ENCODE measurements at places on chromosomes 1 and 21.

DNA sequence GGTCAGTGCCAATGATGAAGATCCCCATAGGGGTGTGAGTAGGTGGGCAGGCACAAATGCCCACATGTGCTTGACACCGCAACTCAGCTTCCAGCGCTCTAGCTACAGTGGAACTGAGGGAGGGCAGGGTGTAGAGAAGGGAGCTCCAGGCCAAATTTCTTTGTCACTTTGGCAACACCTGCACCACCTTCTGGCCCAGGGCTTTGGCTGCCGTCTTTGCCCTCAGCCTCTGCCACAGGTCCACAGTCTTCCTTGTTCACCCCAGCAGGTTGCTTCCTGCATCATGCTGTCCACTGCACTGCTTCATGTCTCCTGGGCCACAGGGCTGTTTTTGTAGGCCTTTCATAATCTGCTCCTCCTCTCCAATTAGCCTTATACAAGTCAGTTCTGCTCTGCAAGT lies 20.4 kb upstream of the FMOD start:
- no peak for ATAC-seq

GRCh38 chr1:197394831-197395608 lies 127.0 kb downstream of the CRB1 start:
- ATAC-seq: no peak

DNA sequence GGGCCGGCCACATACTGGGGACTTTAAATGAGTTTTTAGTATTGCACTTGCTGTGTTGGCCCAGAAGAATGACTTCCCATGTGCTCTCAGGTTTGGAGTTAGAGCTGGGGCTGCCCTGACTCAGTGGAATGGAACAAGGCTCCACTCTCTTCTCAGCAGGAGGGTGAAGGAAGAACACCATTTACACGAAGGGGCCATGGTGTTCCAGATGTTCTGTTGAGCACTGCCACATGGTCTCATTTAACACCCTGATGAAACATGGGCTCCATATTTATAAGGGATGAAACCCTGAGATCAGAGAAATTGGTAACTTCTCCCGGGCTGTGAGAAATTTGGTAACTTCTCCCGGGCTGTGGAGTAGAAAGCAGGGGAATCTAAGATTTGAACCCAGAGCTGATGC lies 5.8 kb downstream of the PYCR2 start:
- ATAC-seq: no peak

- no peak for ATAC-seq
Measured at GRCh38 chr1:109628540-109629321, 9.1 kb downstream of the AMPD2 start.

DNA sequence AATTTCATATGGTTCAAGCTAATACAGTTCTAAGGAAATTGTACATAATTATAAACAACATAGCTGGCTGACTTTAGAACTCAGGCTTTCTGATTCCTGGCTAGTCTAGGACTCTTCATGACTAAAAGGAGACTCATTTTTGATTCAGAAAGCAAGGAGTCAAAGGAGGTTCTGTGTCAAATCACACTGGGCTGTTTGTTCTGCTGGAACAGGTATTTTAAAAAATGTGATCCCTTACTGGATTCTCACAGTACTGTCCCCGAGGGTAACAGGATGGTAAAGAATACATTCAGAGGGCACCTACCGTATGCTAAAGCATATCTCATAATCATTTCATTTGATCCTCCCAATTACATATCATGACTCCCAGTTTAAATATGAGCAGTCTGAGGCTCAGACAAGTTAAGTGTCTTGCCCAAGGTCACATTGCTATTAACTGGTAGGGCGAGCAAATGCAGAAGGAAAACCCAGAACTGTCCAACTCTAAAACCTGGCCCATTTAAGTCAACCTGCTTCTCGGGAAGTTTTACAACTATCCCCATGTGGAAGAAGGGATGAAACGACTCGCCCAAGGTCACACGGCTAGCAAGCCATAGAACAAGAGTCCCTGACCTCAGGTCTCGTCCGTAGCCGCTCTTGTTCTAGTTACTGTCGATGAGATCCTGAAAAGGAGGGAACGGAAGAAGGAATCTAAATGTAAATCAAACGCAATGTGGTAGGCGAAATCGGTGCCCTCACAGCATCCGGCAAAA lies 675 bp downstream of the MYSM1 start:
- ATAC-seq: peak; percentile 30

- peak; percentile 75 for ATAC-seq
Measured at GRCh38 chr1:84797603-84798002, 95.4 kb downstream of the LPAR3 start.

DNA sequence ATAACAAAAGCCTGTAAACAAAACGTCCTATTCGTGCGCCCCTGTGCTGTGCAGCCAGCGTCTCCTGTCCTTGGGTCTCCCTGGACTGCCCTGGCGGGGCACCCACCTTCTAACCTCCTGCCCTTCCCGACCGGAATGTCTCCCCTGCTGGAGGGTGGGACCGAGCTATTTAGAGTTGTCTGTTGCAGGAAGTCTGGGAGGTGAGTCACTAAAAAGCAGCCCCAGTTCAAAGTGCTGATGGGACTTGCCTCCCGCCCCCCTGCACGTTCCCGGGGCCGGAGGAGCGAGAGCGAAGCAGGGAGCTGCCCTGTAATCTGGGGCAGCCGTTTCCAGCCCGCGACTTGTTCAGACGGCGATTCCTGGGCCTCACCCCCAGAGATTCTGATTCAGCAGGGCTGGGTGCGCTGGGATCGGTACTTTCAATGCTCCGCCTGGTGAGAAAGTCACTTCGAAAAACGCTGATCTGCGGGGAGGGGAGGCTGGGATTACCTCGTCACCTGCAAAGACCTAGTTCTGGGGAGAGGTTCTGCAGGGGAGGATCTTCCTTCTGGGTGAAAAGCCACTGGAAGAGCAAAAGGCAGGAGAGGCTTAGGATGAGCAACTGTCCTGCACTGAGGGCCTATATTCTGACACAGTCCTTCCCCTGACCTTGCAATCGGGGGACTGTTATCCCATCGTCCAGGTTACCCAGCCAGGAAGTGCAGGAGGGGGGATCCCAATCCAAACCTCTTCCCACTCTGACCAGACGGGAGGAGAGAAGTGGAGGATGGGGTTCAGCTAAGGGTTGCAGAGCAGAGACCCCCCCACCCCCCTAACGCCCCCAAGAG lies 1.2 kb upstream of the DHRS3 start:
- peak; percentile 72 for ATAC-seq

GRCh38 chr1:116986421-116987255 lies 14.9 kb upstream of the CD101 start:
- ATAC-seq: no peak

- no peak for ATAC-seq
Measured at GRCh38 chr1:171762143-171762563, 19.3 kb upstream of the METTL13 start.

- ATAC-seq: no peak
Measured at GRCh38 chr1:75392278-75392677, 218.6 kb downstream of the SLC44A5 start.

DNA sequence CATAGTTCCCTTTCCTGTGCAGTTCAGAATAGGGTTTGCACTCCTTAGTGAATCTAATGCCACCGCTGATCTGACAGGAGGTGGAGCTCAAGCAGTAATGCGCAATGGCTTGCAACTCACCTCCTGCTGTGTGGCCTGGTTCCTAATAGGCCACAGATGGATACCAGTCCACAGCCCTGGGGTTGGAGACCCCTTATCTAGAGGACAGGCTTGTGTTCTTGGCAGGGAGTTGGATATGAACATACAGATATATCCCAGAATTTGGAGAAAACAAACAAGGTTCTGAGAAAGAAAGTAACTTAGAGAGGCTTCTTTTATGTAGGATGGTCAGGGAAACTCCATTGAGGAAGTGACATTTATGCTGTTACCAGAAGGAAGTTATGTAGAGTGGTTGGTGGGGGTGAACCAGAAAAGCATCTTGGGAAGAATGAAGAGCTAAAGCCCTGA lies 5.1 kb upstream of the PTPRC start:
- no peak for ATAC-seq

- ATAC-seq: no peak
Measured at GRCh38 chr1:197017558-197018146, 40.3 kb downstream of the CFHR5 start.

GRCh38 chr1:116769561-116769977 lies 15.3 kb downstream of the CD2 start:
- ATAC-seq: no peak

GRCh38 chr1:111486431-111486830 lies 12.6 kb downstream of the C1orf162 start:
- ATAC-seq: no peak
